ENCODE measurements at places on chromosomes 4 and X.
A peak's percentile ranks its signal among the peaks of the same experiment; 100 is the strongest.

DNA sequence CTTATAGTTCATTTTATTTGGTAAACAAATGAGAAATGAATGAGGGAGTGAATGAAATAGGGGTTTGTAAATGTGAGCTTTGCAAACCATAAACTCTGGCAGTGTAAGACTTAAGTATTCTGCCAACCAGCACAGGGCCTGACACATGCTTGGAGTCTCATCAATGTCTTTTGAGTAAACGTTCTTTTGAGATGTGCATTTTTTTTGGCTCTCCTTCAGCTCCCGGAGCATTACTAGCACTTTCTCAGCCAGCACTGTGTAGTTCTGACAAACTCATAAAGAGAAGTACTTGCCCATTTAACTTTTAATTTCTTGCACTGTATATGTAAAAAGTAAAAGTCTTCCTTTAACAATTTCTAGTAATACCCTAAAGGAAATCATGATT, 245.3 kb downstream of the HS3ST1 start:
- no peak for DNase-seq

DNA sequence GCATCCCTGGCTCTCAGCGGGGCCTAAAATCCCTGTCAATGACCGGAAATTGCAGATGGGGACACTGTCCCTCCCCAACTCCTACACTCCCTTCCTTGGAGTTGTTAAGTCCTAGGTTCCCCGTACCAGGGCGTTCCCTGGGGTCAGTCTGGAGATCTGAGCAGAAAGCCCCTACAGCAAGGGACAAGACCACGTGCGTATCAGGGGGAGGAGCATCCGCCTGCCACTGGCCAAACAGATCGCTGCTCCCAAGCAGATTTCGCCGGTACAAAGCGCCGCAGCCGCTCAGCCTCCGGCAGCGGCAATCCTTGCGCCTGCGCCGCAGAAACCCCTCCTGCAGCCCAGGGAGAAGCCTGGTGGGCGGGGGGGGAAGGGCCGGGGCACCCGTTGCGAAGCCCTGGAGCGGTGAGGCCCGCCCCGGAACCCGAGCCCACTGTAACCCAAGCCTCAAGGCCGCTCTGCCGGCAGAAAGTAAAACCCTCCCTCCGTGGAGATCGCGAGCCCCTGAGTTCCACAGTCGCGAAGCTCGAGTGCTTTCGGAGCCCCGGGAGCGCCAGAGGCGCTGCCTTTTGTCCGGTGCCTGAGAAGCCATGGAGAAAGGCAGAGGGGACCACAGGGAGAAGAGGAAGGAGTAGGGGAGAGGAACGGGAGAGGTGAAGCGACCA, 2.7 kb downstream of the CRMP1 start:
- DNase-seq: no peak

- no peak for DNase-seq
These were observed 7.1 kb upstream of the NEIL3 start for GRCh38 chr4:177302371-177303100.

GRCh38 chr4:182752158-182752910, 164.9 kb downstream of the DCTD start:
- no peak for DNase-seq

DNA sequence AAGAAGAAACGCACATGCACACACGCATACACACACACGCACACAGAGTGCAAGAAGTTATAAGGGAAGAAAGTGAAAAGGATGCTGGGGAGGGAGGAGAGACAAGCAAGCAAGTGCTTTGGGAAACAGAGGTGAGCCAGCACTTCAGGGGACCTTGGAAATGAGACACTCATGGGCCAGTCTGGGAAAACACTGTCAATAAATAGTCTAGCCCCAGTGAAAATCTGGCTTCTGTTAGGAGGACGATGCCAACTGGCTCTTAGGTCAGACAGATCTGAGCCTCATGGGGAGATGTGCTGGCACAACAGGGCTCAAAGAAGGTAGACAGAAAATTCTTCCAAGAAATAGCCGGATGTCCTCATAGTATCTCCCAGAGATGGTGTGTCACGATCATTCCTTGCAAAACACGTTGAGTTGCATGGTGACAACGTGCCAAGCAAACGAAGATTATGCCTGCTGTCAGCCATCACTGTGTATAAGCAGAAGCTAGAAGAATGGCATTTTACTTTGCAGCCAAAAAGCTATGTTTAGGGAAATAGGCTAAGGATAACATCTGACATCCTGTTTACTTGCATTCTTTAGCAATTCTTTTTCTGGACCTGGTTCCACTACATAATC, 557 bp upstream of the ARHGEF6 start:
- peak; percentile 69 for DNase-seq

GRCh38 chr4:14700083-14700482, 302.2 kb upstream of the CPEB2 start:
- DNase-seq: no peak

- no peak for DNase-seq
These were observed 144.9 kb downstream of the FNIP2 start for GRCh38 chr4:158913766-158914165.

DNA sequence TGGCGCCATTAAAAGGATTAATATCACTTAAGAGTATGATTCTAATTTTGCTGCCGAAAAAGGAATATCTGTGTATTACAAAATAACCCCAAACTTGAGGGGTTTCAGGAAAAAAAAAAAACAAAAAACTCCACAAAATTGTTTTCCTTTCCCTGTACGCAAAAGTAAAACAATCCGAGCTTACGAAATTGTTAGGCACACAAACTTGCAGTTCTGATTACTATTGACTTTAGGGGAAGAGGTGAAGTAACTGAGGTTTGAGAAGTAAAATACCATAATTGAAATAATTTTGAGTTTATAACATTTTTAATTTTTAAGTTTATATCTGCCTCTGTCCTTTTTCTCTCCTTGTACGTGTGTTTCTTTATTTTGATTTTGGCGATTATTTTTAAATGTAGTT, 64.8 kb downstream of the USP9X start:
- no peak for DNase-seq

GRCh38 chr4:169724260-169724659, 33.5 kb downstream of the HPF1 start:
- no peak for DNase-seq

GRCh38 chrX:70042399-70043371, 7.1 kb downstream of the AWAT2 start:
- DNase-seq: peak; percentile 1

- DNase-seq: no peak
These were observed 119.5 kb downstream of the REELD1 start for GRCh38 chr4:146333895-146334262.

DNA sequence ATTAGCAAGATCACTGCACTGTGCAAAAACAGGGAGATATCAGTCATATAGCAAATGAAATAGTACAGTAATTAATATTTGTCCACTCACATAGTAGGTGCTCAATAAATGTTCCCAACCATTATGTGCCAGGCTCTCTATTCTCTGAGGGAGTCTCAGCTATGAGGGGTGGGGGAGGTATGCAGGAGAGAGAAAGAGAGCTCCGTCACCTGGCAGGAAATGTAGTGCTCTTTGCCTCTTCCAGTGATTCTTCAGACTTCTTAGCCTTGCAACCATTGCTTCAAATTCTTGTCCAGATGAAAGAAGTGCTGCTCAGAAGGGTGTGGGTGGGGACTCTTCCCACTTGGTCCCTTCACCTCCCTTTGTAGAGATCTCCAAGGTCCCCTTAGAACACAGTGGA, 84.5 kb upstream of the SPRY1 start:
- no peak for DNase-seq

DNA sequence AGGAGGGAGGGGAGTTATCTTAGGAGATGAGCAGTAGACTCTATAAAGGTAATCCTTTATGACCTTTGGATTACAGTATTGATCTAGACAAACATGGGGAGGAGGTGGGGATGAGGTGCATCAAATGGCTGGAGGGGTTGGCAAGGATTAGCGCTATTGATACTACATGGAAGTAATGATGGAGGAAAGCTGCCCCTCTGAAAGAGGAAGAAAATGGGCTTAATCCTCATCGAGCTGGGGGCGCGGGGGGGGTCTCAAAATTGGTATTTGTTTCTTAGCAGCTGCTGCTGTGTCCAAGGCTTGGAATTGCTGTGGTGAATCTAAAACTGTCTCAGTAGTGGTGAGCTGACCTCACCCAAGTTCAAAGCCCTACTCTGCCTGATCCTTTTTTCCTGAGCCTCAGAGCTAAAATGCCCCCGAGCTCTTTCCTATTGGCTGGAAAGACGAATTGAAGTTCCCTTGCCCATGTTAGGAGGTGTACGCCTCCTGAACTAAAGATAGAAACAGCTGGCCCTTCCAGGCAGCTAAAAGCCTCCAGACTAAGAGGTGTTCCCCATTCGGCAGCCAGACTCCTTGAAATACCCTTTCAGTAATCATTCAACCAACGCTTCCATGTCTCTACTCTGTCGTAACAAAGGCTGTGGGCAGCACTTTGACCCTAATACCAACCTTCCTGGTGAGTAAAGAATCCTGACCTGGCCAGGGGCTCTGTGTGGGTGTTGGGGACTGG, at the start of gene ITGB1BP2:
Gene ITGB1BP2, plus strand, starts transcription at position 556 of the 730 bp plus-strand sequence. Its CDS starts 57 bp downstream, at position 613.
- peak; percentile 35 for DNase-seq

- no peak for DNase-seq
These were observed 474.3 kb downstream of the FAT4 start for GRCh38 chr4:125789023-125789422.

GRCh38 chr4:139017861-139018260, 2.3 kb downstream of the NOCT start:
- peak; percentile 73 for DNase-seq

DNA sequence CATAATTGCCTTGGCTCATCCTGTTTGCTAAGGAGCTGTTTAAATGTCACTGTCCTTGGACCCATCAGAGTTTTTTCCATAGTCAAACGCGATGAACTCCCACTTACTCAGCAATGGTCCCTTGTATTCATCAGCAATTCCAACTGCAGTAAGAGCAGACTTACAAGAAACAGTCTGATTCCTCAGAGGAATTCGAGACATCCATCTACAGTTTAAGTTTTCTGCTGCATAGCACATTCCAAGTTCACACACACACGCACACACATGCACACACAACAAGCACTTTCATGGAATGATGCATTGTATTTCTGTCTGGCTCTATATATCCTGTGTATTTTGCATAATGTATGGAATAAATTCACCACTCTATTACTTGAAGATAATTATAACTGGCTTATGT, 32.7 kb upstream of the TMEM150C start:
- DNase-seq: no peak

DNA sequence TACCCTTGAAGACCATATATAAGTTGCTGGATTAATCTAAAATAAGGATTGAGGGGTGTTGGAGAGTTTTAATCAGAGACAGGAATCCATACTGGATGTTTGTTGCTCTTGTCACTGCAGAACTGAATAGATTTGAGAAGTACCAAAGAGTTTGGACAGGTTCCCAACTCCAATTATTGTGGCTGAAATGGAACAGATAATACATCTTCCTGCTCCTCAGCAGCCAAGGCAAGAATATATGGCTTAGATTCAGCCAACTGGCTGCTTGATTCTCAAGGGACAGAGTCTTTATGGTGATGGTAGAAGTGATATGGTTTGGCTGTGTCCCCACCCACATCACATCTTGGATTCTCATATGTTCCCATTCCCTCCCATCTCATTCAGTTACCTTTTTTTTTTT, 97.0 kb upstream of the PDHA2 start:
- no peak for DNase-seq

GRCh38 chr4:117327491-117327890, 242.1 kb upstream of the TRAM1L1 start:
- DNase-seq: peak; percentile 30

GRCh38 chr4:159145318-159145991, 42.6 kb downstream of the RAPGEF2 start:
- peak; percentile 79 for DNase-seq

GRCh38 chr4:81595798-81596610, 124.3 kb upstream of the RASGEF1B start:
- DNase-seq: no peak

DNA sequence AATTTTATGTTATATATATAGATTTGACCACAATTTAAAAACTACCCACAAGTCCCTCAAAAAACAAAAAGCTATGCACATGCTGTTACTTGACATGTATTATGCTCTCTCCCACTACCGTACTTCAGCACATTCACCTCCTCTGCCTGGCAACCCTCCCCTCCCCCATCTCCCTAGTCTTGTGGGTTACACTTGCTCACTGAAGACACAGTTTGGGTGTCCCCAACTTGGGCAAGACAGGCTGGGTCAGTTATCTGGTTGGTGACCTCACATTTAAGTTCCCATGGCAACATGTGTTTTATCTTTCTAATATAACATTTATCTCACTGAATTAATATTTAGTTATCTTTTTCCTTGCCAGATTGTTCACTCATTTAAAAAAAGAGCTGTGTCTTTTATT, 32.7 kb downstream of the SEC24D start:
- no peak for DNase-seq

Data from OCI-M1 (cell line).